ENCODE measurements at places on chromosomes 5 and 9.

DNA sequence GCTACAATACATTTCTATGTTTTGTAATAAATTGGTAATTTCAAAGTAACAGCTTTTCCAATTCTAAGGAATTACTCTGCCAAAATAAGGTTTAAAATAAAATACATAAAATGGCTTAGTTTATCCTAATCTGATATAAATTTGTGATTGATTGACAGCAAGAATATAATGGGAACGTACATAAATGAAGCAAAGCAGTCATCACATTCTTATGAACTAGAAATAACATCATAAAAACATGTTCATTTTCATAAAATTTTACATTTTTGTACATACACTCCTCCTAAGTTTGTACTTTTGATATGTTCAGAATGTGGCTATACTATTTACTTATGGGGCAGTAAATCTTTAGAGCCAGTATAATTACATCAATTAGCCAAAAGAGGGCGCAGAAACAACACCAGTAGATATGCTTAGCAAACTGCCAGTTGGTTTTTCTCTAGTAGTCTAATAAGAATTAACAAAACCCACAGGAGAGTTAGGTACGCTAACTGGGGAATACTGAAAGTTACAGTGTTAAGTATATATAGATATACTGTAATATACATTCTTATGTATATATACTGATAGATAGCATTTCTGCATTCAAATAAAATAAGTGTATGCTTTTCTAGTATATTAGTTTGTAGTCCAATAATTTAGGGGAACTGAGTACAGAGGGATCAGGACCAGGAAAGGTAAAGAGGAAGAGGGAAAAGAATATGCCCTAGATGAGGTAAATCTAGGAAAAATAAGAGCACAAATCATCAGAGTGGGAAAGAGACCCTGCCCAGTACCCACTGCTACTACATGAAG, 76.8 kb downstream of the ZDHHC21 start:
- no peak for DNase-seq

DNA sequence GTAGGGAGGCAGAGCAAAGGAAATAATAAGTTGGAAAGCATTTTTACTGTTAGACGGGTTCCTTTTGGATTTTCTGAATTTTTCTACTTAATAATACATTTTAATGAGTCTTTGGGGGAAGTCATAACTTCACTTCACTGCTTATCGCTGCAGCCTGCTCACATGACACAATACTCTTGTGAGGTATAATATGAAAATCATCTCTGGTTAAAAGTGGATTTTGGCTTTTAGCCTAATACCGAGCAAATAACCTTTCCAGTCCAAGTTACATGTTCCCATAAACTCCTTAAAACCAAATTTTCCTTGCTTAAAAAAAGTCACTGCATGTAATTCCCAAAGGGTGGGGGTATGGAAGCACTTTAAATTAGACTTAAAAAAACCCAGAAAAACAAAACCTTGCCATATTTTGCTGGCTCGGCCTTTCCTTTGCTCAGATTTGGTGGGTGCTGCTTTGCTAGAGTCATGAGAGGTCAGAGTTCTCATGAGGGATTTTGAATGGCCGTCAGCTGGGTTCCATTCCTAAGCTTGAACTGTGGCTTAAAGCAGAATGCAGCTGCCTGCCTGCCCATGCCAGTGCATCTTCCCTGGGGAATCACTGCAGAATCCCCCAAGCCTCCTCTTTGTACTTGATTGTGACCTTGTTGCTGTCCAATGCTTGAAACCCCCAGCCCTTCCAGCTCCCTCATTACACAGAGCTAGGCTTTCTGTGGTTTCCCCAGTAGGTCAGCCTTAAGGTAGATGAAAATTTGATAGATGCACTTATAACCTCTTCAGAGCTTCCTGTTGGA, 331.8 kb downstream of the KDM4C start:
- no peak for DNase-seq

DNA sequence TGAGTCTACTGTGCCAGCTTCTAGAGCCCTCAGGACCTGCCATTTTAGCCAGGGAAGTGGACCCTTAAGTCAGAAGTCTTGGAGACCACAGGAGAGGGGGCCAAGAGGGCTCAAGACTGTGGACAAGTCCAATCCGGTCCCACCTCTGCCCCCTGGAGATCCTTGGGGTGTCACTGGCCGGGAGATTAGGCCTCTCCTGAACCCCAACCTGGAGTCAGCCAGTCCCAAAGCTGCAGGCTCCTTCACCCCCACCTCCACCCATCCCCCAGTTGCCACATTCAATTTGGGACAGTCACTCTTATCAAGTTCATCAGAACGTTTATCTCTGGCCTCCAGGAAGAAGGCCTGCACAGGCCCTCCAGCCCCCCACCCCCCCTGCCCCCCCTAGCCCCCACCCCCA, 290 bp downstream of the SLC23A1 start:
- DNase-seq: no peak

DNA sequence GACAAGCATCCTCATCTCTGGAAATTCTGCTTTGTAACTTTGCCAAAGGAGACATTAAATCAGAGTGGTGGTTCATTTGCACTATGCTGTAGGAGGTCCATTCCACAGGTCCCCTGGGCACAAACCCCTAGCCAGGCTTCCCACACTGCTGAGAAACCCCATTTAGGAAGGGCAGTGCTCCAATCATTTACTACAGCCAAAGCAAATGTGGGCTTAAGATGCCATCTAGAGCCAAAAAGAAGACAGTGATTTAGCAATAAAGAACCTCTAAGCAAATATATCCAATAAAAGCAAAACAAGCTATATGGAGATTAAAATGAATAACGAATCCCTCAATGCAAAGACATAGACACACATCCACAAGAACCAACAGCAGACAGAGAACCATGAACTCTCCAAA, 129.0 kb upstream of the ALDH1B1 start:
- DNase-seq: no peak

DNA sequence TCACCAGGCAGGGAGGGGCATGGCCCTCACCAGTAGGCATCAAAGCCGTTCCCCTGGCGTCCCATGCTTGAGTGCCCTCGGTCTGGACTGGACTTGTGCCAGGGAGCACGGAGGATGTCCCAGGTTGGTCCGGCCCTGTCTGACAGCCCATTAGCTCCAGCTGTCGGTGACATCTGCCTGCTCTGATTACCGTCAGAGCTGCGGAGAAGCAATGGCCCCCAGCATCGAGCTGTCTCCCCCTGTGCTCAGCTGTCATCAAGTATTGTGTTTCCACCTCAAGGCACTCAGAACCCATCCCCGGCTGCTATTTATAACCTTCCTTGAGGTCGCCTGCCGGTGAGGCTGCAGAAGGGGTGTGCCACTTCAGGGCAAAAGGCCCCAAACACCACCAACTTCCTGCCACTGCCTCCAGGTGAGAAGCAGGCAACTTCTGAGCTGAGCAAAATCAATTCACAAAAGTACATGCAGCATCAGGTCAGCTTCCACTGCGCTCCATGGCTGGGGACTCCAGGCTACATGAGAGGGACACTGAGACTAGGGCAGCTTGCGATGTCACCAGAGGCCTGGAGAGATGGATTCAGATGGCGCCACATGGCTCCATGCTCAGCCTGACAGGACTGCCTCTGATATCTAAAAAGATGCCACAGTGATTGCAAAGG, 142.7 kb downstream of the C5orf15 start:
- peak; percentile 68 for DNase-seq

GRCh38 chr5:139657363-139658321, 9.5 kb downstream of the CXXC5 start:
- DNase-seq: no peak

DNA sequence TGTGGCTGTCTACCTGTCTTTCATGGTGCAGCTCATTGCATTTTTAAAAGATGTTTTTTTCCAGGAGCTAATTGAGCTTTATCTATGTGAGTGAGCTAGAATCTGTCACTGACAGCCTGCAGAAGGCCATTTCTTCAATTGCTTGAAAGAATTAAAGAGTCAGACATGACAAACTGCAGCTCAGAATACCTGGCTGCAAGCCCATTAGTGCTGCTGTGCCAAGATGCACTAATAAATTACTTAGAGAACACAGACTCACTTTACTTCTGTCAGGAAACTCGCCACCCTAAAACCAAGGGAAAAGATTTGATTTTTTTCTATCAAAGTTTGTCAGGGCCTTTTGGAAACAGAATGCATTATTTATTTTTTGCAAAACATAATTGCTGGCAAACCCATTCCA, 368.3 kb downstream of the CAAP1 start:
- no peak for DNase-seq

DNA sequence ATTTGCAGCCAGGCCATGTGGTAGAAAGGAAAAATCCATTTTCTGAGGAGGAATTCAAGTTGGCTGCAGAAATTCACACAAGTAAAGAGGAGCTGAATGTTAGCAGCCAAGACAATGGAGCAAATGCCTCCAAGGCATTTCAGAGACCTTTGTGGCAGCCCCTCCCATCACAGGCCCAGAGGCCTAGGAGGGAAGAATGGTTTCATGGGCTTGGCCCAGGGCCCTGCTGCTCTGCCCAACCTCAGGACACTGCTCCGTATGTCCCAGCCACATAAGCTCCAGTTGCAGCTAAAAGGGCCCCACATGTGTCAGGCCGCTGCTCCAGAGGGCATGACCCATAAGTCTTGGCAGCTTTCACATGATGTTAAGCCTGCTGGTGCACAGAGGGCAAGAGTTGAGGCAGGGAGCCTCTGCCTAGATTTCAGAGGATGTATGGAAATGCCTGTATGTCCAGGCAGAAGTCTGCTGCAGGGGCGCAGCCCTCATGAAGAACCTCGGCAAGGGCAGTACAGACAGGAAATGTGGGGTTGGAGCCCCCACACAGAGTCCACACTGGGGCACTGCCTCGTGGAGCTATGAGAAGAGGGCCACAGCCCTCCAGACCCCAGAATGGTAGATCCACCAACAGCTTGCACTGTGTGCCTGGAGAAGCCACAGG, 144.2 kb upstream of the EPB41L4A start:
- DNase-seq: no peak

GRCh38 chr5:15321776-15322175, 178.2 kb upstream of the FBXL7 start:
- DNase-seq: no peak

- DNase-seq: no peak
These were observed 1917.9 kb downstream of the EFNA5 start for GRCh38 chr5:105752801-105753200.

DNA sequence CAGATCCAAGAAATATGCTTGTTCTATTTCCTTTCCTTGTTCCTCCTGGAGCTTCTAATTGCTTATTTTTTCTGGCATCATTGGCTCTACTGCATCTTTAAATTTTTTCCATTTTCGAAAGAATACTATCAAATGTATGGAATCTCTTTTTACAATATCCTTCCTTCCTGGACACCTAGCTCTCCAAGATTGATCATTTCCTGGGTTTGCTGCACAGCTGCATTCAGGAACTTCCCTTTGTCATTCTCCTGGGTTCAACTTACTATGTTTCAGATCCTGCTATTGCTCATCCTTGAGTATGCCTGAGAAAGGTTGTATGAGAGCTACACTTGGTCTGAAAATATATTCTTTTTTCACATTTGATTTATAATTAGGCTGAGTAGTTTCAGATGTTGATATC, 73.7 kb upstream of the ERCC6L2 start:
- no peak for DNase-seq

- DNase-seq: no peak
These were observed 11.3 kb downstream of the SMARCA2 start for GRCh38 chr9:2026220-2026997.

DNA sequence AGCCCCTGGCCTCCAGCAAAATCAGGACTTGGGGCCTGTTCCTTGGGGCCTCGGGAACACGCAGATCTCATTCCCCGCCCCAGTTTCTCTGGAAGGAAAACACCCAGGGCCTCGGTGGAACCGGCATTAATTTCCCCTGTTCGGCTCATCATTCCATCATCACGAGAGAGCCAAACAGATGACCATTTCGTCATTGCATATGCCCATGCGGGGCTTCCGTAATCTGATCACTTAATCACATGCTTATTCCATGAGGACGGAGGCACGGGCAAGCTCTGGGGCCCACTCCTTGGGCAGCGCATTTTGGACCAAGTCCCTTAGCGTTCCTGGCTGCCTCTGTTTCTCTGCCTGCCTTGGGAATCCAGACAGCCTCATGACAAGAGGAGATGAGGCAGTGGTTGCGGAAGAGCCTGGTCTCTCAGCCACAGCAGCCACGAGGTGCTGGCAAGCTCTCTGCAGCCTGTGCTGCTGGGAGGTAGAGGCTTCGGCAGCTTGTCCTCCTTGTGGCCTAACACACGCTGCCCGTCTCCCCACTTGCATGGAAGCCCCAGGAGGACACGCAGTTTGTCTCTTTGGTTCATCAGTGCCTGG, 65.0 kb upstream of the IER5L start:
- DNase-seq: peak; percentile 46

- no peak for DNase-seq
These were observed 480.6 kb downstream of the NR2F1-AS1 start for GRCh38 chr5:93100428-93100827.

DNA sequence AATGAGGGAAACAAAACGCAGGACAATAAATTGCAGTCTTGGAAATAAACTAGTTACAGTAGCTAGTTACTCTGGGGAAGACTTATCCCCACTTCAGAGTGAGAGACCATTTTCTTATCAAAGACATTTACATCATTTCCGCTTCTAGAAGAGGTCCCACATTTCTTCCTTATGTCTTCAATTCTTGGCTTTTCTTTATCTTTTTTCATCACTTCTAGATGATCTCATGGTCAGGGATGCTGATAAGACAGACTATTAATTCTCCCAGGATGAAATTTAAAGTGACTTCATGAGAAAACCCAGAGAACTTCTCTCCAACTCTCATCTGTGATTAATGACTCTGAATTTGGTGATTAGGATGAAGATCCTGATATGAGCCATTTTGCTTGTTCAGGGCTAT, 229.1 kb downstream of the MTRR start:
- DNase-seq: no peak

GRCh38 chr9:70303268-70303667, 44.5 kb downstream of the SMC5 start:
- no peak for DNase-seq

DNA sequence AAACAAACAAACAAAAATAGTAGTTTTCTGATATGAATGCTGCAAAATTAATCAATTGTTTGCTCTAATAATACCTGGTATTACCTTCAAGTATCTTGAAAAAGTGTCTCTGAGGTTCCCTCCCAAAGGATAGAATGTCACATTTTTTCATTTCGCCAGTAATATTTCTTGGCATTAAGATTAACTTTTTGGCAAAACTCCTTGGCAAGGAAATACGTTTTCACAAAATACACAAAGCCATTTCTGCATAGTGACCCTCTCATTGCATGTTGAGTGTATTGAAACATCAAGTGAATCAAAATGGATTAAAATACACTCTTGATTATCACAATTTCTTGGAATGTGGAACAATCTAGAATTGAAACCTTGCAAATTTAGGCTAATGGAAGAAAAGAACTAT, 230.5 kb downstream of the ATPSCKMT start:
- no peak for DNase-seq

GRCh38 chr5:133985540-133986180, 17.2 kb upstream of the C5orf15 start:
- DNase-seq: no peak

Measured in RWPE2 (cell line).